ENCODE measurements at places on chromosomes 6 and 20.

GRCh38 chr6:41027799-41028560 lies 11.0 kb downstream of the UNC5CL start:
- DNase-seq: peak; percentile 77

GRCh38 chr20:17061715-17062114 lies 165.1 kb upstream of the PCSK2 start:
- DNase-seq: no peak

GRCh38 chr6:15501826-15502445 lies 160.9 kb downstream of the DTNBP1 start:
- DNase-seq: no peak

- no peak for DNase-seq
Measured at GRCh38 chr6:20479060-20479459, 55.2 kb upstream of the CDKAL1 start.

- no peak for DNase-seq
Measured at GRCh38 chr20:23160536-23161243, 74.6 kb upstream of the CD93 start.

- no peak for DNase-seq
Measured at GRCh38 chr20:33709905-33710541, 10.1 kb downstream of the PXMP4 start.

GRCh38 chr20:17589161-17589834 lies 19.4 kb downstream of the DSTN start:
- DNase-seq: no peak

GRCh38 chr6:135088818-135089809 lies 34.5 kb upstream of the HBS1L start:
- peak; percentile 33 for DNase-seq

- no peak for DNase-seq
Measured at GRCh38 chr6:159729598-159730331, 2.5 kb downstream of the WTAP start.

GRCh38 chr6:47404435-47404834 lies 73.2 kb upstream of the CD2AP start:
- no peak for DNase-seq

GRCh38 chr6:43884652-43885022 lies 114.6 kb downstream of the VEGFA start:
- DNase-seq: no peak

DNA sequence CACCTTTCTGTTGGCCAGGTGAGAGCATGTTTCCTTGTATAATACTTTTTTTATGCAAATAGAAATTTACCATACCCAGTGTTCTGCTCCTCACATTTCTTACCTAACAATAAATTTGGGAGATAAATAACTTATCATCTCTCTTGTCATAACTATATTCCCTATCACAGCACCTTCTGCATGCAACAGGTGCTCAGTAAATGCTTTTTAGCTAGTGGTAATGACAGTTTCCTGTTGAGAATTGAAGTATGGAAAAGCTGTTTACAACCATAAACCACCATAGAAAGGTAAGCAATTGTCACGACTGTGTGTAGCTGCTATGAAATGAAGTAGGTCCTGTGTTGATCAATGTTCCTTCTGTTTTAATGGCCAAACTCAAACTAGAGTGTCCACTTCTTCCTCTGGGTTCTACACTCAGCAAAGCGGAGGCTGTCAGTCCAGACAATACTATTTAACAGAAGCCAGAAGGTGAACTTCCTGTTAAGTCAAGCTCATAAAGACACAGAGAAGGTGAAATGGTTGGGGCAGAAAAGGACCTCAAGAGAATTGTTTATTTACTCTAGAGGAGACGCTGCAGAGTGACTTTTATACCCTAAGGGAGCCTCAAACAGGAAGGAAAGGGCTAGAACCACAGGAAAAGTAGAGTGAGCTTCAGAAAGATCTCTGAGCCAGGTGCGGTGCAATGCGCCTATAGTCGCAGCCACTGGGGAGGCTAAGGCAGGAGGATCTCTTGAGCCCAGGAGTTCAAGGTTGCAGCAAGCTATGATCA lies 84.0 kb upstream of the SLC22A16 start:
- no peak for DNase-seq

- DNase-seq: peak; percentile 54
Measured at GRCh38 chr20:3238616-3239025, 369 bp downstream of the SLC4A11 start.

DNA sequence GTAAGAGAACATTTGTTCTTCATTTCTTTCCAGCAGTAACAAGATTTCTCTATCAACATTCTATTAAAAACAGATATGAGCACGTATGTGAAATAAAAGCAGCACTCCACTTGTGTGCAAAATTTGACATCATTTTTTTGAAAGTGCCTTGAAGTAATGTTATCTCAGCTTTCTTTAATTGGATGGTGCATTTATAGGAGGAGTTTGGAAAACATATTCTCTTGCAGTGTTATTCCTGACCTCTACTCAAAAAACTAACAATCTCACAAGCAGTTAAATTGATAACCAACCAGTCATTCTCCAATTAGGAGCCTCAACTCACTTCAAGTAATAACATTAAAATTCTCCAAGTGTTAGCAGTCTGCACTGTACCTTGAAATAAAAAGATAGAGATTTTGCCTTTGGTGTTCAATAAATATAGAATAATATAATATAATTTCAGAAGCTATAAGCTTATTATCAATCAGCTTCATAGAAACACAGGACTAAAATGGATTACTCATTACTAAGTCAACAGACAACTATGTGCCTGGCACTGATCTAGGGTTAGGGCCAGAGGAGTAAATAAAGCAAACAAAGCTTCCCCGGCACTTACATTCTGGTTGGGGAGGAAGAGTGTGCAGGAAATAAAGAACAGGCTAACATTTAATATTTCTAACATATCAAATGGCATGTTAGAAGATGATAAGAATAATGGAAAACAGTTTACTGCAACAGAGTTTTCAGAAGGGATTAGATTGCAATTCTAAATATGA lies 149.0 kb upstream of the SGK1 start:
- DNase-seq: no peak

- DNase-seq: no peak
Measured at GRCh38 chr6:89692256-89692655, 53.7 kb upstream of the LYRM2 start.

- no peak for DNase-seq
Measured at GRCh38 chr6:51468704-51469103, 618.7 kb downstream of the PKHD1 start.

All from activated naive CD4-positive, alpha-beta T cell treated with anti-CD3 and anti-CD28 coated beads, Interleukin-2, amount 50 U/mL, for 16 hours (primary cell).